EH (cell line): ENCODE measurements at places on chromosomes 4 and X.
A peak's percentile ranks its signal among the peaks of the same experiment; 100 is the strongest.

- no peak for DNase-seq
Measured at GRCh38 chr4:119933606-119934005, 133.0 kb downstream of the MAD2L1 start.

- DNase-seq = peak; percentile 38
Measured at GRCh38 chrX:154348646-154349358, 25.6 kb downstream of the FLNA start.

- DNase-seq = peak; percentile 16
Measured at GRCh38 chrX:150291014-150291413, 72.1 kb upstream of the MAMLD1 start.

DNA sequence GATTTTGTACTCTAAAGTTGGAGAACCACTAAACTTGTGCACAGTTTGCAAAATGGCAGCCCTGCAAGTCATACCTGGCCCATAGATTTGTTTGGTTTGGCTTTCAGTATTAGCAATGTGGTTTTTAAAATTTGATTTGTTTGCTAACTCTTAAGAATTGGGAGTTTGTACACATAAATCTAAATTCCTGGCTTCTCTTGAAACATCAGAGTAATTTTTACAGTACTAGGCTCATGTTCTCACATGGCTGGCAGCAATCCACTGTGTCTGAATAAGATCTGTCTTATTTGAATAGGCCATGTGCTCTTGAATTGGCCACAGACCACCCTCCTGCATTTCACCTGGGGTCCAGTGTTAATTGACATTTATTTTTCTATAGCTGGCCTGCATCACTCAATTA, 21.3 kb downstream of the DIAPH2 start:
- no peak for DNase-seq

DNA sequence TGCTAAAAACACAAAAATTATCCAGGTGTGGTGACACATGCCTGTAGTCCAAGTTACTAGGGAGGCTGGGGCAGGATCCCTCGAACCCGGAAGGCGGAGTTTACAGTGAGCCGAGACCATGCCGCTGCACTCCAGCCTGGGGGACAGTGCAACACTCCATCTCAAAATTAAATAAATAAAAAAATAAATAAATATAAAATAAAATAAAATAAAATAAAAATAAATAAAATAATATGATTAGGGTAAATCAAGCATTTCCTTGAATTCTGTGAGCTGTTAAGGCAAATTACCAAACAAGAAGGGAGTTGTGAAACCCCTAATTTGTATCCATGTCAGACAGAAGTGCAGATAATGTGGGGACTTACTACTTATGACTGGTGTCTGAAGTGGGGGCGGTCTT, 1928.9 kb upstream of the IGFBP7 start:
- DNase-seq = no peak

- peak; percentile 20 for DNase-seq
Measured at GRCh38 chrX:48667509-48667908, 16.1 kb upstream of the WAS start.
